ENCODE measurements at places on chromosomes 6 and 20.

DNA sequence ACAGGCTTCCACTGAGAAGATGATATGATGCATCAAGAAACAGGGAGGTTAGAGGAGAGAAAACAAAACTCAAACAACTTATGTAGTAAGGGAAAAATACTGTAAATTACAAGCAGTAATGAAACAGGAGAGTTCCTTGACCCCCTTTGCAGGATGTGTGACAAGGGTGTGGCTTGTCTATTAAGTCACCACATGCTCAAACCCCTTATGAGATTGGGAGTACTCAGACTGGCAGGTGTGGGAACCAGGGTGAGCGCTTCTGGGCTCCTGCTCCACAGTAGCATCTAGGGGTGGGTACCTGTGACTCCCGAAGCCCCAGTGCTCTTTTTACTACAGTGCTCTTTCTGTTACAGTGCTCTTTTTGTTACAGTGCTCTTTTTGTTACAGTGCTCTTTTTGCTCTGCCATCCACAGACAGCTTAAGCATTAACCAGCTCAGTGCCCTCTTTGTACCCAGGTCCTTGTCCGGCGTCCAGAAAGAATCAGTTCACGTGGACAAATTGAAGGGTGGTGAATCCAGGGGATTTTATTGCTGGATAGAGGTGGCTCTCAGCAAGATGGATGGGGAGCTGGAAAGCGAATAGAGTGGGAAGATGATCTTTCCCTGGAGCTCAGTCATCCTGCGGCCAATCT lies 28.7 kb downstream of the OLIG3 start:
- no peak for DNase-seq

DNA sequence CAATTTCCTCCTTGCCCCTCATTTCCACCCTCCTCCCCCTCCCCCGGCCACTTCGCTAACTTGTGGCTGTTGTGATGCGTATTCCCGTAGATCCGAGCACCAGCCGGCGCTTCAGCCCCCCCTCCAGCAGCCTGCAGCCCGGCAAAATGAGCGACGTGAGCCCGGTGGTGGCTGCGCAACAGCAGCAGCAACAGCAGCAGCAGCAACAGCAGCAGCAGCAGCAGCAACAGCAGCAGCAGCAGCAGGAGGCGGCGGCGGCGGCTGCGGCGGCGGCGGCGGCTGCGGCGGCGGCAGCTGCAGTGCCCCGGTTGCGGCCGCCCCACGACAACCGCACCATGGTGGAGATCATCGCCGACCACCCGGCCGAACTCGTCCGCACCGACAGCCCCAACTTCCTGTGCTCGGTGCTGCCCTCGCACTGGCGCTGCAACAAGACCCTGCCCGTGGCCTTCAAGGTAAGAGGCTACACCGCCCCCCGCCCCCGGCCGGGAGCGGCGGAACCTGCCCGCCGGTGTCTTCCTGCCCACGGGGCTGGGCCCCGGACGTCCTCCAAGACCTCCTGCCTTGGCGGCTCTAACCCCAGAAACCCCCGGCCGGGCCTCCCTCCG lies 44.9 kb upstream of the SUPT3H start:
- peak; percentile 50 for DNase-seq

- no peak for DNase-seq
Measured at GRCh38 chr6:5141046-5141445, 55.9 kb downstream of the PPP1R3G start.

GRCh38 chr6:118500130-118501015 lies 47.7 kb upstream of the PLN start:
- no peak for DNase-seq

Data from hepatic stellate cell (primary cell).